ENCODE measurements at places on chromosomes 1 and 21. TPM values are rescaled to one million over a fixed set of nuclear protein-coding genes. Genes with fewer than 3 reads are reported as not detected.

CFHR3 gene
- total RNA-seq, result not detected

FAM76A gene
- total RNA-seq, result 10.3 TPM

DMBX1 gene
- total RNA-seq, result not detected

MYBPHL gene
- total RNA-seq, result 0.63 TPM

LCE1C gene
- not detected for total RNA-seq

NDUFS2 gene
- total RNA-seq, result 128 TPM

SLAMF6 gene
- not detected for total RNA-seq

DSCAM gene
- total RNA-seq, result 31.9 TPM

ARHGAP29 gene
- total RNA-seq, result 15.7 TPM

USH2A gene
- 0.31 TPM for total RNA-seq

LCE4A gene
- total RNA-seq, result not detected

DNALI1 gene
- total RNA-seq, result 11.3 TPM

FAM163A gene
- 0.31 TPM for total RNA-seq

AK5 gene
- total RNA-seq, result 31.0 TPM

TMIGD3 gene
- 1.3 TPM for total RNA-seq

MRPS15 gene
- 20.7 TPM for total RNA-seq

PKLR gene
- not detected for total RNA-seq

ZBTB48 gene
- 19.4 TPM for total RNA-seq
